ENCODE measurements at places on chromosomes 2 and 18.

DNA sequence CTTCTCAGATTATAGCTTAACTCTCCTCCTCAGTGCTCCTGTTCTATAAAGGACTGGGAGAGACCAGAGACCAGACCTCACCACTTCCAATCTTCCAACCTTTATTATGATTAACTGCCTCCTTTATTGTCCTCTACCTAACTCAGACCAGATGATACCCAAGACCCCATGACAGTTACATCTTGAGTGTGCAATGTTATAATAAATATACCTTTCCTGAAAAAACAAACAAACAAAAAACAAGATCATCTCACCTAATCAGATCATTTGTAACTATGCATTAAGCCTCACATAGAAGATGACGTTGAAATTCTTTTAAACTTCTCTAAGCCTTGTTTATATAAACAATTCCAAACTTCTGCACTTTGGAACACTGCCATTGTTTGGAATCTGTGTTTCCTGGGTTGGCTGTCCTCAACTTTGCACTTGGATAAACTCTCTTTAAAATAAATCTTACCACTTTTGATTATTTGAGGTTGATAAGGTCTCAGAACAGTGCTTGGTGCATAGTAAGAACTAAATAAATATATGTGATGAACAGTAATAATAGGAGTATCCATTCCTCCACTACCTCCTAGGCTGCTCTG, 342.7 kb downstream of the TDRD15 start:
- DNase-seq: no peak

- peak; percentile 55 for DNase-seq
Observed at GRCh38 chr2:46187112-46187618, 110.0 kb upstream of the EPAS1 start.

DNA sequence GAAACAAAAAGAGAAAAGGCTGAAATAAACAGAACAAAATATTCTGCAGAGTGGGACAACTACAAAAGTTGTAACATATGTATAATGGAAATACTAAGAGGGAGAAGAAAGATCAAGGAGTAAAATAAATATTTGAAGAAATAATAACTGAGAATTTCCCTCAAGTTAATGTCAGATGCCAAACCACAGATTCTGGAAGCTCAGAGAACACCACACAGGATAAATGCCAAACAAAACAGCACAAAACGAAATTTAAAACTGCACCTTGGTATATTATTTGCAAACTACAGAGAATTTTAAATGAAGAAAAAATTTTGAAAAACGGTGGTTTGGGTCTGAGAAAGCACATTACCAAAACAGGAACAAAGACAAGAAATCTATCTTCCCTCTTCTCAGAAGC, 1588.9 kb upstream of the TMEFF2 start:
- DNase-seq: no peak

GRCh38 chr2:60547841-60548240, 5.6 kb downstream of the BCL11A start:
- no peak for DNase-seq

- DNase-seq: no peak
Observed at GRCh38 chr2:10380048-10380926, 67.8 kb downstream of the ODC1 start.

- DNase-seq: no peak
Observed at GRCh38 chr2:126995621-126996377, 97.1 kb downstream of the TEX51 start.

DNA sequence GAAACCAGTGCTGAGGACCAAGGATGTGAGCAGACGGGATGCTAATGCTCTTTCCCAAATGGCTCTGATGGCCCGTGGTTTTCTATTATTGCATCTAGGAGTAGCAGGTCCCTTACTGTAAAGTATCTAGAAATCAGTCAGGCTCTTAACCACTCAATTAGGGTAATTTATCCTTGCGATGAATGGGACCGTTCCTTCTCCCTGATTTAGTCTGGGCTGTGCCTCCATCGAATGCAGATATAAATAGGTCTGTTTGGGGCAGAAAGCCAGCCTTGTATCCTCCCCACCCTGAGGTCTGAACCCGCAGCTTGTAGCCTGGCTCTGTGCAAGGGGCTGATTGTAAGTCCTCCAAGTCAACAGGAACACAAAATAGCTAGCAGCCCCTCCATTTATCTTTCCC, 9.5 kb upstream of the SMARCAL1 start:
- no peak for DNase-seq

DNA sequence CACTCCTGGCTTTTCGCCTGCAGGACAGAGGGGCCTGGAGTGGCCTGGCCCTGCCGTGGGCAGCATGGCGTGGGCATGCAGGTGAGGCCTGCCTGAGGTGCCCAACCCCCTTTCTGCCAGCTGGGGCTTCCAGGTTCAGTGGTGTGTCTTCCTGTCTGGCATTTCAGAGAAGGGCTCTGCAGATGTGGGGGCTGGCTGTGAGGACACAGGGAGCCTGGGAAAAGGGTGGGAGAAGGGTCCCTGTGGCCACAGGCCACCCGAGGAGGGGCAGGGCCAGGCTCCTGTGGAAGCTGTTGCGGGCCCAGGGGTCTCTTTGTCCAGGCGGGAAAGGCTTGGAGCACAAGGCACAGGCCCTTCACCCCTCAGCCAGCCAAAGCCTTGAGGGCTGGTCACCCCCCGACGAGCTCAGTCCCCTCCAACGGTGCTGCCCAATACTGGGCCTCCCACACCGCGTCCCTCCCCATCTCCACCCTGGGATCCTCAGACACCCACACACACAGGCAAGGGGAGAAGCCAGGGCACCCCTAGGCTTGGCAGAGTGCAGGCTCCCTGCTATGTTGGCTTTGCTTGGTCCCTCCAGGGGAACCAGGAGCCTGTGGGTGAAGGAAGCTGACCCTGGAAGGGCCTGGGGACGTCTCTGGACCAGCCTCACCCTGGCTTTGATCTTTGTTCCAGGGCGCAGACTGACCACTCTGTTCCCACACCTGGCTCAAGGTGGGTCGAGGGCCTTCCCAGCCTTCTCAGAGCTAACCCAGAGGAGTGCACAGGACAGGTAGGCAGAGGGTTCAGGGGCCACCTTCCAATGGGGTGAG, 3.7 kb upstream of the AQP12A start:
- no peak for DNase-seq

DNA sequence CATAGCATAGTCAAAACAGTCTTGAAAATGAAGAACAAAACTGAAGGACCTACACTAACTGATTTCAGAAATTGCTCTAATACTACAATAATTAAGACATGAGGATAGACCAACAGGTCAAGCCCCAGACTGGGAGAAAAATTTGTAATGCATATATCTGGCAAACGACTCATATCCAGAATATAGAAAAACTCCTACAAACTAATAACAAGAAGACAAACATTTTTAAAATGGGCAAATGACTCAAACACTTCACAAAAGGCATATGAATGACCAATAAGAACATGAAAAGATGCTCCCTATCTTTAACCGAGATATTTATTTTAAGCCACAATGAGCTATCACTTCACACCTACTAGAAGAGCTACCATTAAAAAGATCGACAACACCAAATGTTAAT, 14.2 kb downstream of the TGFBRAP1 start:
- no peak for DNase-seq

DNA sequence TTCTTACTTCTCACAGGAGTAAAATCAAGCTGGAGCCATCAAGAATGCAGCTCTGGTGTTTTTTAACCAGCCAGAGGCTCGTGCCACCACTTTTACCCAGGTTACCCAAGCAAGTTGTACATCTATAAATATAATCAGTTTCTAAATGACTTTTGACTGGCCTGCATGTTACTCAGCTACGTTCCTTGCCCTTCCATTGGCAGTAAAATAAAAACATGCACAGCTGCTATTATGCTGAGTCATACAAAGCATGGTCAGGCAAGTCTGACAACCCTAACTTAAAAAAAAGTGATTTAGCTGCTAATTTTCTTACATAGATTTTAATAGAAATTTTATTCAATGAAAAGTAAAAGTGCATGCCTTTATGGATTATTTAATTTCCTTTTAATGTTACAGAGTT, 111.7 kb upstream of the CSRNP3 start:
- DNase-seq: peak; percentile 43

GRCh38 chr2:226337941-226338600, 461.5 kb downstream of the IRS1 start:
- no peak for DNase-seq

GRCh38 chr2:83522891-83523493, 936.1 kb downstream of the SUCLG1 start:
- DNase-seq: no peak

GRCh38 chr18:47260120-47260923, 8.9 kb upstream of the SKOR2 start:
- DNase-seq: peak; percentile 73

- no peak for DNase-seq
Observed at GRCh38 chr2:170405326-170405725, 227.4 kb downstream of the MYO3B start.

DNA sequence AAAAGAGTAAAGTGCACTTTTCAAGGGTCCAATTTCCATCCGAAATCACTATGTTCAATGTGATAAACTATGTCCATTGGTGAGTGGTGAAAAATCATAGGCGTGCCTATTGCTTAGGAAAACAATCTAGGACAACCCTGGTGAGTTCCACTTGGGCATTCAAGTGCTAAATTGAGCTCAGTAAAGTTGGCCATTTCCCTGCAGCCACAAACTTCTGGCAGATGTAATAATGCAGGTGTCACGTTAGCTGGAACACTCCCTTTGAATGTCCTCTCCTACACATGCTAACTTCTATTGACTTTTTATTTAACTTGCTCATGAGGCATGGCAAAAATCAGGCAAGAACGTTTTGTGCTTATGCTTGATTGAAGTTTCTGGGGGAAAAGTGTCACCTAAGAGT, 67.1 kb downstream of the CPS1 start:
- DNase-seq: no peak

Data from RPMI8226 (cell line).